Fibroblast of mammary gland (primary cell): ENCODE measurements at places on chromosomes 1 and 21.

DNA sequence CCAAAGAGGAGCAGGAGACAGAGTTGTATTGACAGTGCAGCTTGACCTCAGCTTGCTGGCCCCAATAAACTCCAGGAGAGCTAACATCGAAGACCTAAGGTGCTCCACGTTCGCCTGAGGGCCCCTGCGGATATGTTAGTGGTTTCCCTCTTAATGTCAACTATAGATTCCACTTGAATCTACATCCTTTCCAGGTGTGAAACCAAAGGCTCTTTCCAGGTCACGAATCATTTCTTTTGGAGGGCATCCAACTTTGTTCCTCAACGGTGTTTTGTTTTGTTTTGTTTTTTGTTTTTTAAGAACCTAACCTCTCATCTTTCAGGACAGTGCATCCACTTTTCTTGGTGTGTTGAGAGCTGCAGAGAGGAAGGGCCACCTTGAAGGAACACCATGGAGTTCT lies 267.6 kb upstream of the SGIP1 start:
- no peak for DNase-seq

DNA sequence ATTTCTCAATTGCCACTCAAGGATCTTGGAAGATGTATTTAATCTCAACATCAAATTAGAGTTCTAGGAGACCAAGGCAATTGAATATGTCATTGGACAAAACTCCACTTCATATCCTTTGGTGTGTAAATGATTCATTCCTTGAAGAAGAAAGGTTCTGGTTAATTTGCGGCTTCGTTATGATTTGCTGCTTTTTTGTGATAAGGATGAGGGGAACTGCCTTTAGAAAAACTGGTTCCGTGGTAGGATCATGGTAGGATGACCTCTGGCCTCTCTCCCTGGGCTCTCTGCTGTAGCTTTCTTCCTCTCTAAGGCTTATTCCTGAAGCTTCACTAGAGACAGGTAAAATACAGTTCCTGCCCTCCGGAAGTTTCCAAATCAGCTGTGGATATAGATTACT lies 51.5 kb upstream of the ERRFI1 start:
- DNase-seq = no peak

GRCh38 chr1:47407481-47407880 lies 8.6 kb upstream of the FOXE3 start:
- no peak for DNase-seq

DNA sequence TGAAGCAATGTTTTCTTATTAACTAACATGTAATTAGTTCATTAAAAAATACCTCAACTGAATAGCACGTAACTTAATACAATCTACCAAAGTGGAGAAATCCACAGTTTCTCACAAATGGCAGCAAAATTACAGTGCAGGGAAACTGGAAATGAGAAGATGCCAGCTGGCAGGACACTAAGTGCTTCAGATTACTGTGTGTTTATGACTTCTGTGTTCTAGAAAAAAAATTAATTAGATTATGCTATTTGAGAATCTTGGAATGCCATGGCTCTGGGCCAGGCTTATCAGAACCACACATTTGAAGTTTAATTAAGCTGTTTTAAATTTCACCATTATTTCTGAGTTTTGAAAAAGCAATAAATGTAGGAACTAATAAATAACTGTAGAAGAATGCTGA lies 357.6 kb downstream of the TGFB2 start:
- no peak for DNase-seq

- no peak for DNase-seq
Measured at GRCh38 chr1:101379950-101380349, 143.1 kb downstream of the S1PR1 start.

DNA sequence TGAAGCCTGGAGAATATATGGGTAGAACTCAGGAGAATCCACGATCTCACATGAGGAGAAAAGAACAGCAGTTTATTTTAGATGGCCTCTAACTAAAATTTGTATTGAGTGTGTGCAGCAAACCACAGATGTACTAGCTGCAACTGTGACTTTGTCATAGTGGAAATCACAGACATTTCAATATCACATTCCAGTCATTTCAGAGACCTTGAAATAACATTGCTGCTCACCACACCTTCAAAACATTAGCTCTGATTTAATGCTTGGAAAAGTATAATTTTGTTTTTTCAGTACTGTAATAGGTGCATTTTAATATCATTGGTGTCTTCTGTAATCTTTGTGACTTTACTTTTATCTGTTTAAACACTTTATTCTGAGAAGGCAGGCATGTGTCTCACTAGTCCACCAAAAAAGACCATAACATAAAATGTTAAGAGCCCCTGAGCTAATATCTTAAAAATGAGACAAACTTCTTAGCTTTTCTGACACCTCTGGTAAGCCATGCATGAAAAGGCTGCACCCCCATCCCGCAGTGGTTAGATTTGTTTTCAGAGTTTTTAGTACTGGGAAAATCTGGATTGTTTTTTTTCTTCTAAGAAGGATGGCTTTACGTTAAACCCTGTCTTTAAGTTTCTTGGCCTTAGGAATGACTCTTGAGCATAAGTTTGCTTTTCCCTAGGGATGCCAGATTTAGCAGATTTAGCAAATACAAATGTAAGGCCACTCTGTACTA lies 30.1 kb downstream of the KCNJ15 start:
- no peak for DNase-seq

DNA sequence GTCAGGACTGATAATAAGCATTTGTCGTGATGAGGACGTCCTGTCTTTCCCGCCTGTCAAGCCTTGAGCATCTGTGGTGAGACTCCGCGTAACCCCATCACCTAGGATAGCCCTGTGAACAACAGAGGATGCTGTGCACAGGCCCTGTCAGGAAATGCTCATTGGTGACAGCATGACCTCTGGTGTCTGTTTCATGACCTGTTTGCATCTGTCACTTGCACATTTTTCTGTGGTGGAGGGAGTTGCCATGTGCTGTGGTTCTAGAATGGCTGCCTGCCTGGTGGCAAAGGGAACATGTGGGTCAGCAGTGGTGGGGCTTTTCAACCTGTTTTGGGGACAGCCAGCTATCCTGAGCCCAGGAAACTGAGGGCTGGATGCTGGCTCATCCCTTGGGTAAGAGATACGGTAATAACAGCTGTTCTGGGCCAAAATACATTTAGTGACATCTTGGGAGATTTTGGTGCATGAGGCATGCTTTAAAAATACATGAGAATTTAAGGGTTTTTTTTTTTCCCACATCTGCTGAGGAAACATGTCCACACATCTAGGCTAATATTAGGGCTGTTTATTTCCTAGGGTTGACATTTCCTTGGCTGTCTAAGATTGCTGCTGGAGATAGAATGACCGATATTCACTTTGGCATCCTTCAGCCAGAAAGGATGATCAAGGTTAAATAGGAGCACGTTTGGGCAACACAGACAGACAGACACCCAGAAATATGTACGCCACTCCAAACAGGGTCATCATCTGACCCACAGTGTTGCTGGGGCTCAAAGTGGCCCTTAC lies 52.9 kb downstream of the KCNC4 start:
- no peak for DNase-seq

GRCh38 chr1:53781654-53782053 lies 42.7 kb upstream of the GLIS1 start:
- DNase-seq = peak; percentile 70

GRCh38 chr1:116762781-116763115 lies 8.5 kb downstream of the CD2 start:
- no peak for DNase-seq

GRCh38 chr1:2199042-2199810 lies 4.7 kb upstream of the FAAP20 start:
- DNase-seq = peak; percentile 88

DNA sequence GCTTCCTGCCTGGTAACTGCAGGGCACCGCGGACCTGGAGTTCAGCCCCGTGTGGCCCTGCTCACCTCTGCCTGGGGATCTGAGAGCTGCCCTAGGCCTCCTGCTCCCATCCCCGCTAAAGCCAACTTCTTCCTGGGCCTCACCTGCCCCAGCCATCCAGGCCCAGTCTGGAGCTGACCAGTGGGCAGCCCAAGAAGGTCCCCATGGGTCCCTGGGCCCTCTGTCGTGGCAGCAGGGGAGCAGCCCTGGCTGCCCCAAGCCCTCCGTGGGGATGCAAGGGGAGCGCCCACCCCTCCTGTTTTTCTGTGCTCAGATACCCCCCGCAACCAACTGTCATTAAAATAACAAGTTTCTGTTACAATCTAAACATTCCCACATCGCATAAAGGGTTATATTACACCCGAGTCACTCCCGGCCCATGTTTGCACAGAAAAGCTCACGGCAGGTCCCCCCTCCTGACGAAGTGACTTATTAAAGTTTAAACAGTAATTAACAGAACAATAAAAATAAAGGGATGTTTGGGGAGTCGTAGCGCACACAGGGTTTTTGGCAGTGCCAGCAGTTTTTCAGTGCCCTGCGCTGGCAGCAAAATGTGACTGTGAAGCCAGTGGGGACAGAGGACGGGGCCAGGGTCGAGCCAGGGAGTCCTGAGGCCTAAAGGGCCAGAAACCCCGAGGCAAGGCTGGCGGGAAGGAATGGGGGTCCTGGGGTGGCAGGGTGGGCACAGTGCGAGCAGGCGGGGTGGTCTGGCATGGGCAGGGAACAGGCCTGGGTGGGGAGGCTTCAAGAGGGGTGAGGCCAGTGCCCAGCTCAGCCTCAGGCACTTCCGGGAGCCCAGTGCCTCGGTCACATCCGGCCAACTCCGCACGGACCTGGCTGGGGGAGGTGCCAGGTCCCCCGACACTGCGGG lies 121.5 kb downstream of the CASZ1 start:
- no peak for DNase-seq

DNA sequence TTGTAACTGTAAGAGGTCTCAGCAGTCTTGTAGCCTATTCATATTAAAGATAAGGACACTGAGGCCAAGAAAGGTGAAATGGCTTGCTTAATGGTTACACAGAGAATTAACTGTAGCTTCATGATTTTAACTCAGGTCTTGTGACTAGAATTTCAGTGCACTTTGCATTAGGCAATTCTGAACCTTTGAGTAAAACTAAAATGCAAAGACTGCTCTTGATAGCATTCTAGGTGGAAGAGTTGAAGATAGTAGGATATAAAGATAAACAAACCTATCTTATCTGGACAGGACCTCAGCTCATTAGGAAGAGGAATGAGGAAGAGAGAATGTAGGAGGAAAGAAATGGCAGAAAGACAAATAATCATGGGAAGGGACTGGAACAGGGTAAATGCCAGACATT lies 68.6 kb upstream of the RGL1 start:
- no peak for DNase-seq

DNA sequence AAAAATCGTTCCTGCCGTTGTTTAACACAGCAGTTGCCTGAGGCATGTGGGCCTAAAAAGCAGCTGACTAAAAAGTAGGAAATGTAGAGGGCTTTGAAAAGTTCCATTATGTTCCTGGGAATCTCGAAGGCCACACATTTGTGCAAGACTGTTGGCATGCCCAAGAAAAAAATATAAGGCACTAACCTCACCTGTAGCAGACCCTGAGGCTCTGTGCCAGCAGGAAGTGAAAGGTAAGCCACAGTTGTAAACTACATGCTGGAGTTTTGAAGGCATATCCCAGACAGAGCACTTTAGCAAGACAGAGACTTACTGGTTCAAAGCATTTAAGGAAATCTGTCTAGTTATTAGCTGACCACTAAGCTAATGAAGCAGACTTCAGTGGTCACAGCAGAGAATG lies 52.7 kb downstream of the TRMT1L start:
- DNase-seq = no peak
